ENCODE measurements at places on chromosomes 1 and 21.

DNA sequence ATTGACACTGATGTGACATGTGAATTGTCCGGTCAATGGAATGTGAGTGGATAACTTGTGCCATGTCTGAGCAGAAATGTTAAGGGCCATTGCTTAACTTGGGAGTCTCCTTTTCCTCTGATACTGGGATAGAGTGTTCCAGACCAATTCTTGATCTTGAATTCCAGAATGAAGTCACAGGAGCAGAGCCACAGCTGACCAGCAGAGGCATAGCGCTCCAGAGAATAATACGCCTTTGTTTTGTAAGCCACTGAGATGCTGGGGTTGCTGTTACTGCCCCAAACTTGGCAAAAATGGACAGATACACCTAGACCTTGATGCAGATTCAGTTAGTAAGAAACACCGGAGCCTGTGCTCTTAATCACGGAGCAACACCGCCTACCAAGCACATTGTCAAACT, 6.3 kb downstream of the KCNJ6 start:
- no peak for DNase-seq

DNA sequence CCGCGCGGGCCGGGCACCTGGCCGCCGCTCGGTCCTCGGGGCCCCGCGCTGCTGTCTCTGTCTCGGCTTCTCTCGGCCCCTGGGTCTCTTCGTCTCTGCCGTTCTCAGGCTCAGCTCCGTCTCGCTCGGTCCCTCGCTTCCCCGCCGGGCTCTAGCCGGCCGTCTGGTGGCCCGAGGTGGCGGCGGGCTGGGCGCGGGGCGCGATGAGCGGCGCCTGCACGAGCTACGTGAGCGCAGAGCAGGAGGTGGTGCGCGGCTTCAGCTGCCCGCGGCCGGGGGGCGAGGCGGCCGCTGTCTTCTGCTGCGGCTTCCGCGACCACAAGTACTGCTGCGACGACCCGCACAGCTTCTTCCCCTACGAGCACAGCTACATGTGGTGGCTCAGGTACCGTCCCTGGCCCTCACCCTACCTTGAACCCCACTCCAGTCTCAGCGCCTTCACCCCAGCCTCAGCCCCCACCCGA, 355 bp downstream of the SHISAL2A start:
- peak; percentile 57 for DNase-seq

- DNase-seq, result peak; percentile 44
Measured at GRCh38 chr21:37220433-37220980, 46.6 kb downstream of the VPS26C start.

DNA sequence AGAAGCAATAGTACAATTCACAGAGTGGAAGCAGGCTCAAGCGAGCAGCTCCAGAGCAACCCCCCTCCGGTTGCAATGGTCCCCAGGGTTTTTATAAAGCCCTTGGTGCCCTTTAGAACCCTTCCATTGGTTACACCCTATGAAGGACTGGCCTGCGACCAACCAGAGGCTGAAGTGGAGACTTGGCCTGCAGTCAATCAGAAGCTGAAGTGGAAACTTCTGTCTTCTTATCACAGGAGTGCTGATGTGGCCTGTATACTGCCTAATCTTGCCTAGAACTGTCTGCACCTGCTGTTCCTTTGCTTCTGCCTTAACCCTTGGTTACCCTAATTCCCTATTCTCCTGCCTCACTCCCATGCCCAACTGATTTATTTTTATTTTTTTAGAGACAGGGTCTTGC, 15.4 kb upstream of the FRRS1 start:
- no peak for DNase-seq

GRCh38 chr1:109089242-109090015, 1.1 kb upstream of the TMEM167B start:
- DNase-seq, result peak; percentile 64

DNA sequence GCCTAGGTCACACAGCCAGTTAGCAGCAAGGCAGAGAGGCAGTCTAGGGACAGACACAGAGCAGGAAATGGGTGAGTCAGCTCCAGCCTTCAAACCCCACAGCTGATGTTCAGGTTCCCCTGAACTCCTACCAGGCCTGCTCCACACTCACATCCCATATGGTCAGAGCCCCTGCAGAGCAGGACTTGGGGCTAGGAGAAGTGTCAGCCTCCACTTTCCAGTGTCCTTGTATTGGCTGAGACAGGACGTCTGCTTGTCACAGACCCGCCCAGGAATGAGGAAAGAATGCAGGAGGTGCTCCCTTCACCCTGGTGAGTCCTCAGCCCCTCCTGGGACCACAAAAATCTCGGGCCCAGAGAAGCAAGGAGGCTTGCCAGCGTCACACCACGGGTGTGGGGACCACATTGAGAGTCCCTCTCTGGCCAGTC, 92.5 kb downstream of the LACTBL1 start:
- DNase-seq, result no peak
